ENCODE measurements at places on chromosomes 7 and 10.

GRCh38 chr10:100345570-100346330 is 1.3 kb upstream of the SCD start:
- DNase-seq: no peak

GRCh38 chr10:132964231-132964630 is 21.9 kb upstream of the CFAP46 start:
- no peak for DNase-seq

DNA sequence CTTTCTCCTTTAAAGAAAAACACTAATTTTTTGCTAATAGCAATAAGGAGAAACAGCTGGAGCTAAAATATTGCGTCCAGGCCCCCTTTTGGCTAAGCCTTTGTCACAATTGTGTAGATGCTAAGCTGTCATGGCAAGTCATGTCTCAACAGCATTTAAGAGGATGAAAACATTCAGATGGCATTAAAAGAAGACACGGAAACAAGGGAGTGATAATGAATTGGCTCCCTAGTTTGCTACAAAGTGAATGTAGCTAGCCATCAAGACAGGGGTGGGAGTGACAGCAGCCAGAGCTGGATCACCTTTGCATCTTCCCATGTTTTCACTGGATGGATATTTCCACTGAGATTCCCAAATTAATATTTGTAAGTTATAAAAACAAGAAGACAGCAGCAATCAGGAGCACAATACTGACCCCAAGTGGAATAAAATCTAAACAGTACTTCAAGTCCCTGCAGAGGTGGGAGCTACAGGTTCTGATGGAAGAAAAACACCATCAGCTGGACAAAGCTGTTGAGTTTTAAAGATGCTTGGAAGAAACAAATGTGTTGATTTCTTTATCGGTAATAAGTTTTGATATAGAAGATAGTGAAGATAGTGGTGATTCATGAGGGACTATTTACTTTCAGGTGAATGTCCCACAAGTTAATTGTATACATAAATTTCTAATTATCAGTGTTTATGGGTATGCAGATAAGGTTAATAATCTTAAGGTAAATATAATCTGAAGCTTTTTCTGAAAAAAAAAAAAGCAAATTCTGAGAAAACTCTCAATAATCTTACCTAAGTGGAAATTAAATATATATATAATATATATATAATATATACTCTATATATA is 129.4 kb downstream of the SLC16A9 start:
- no peak for DNase-seq

DNA sequence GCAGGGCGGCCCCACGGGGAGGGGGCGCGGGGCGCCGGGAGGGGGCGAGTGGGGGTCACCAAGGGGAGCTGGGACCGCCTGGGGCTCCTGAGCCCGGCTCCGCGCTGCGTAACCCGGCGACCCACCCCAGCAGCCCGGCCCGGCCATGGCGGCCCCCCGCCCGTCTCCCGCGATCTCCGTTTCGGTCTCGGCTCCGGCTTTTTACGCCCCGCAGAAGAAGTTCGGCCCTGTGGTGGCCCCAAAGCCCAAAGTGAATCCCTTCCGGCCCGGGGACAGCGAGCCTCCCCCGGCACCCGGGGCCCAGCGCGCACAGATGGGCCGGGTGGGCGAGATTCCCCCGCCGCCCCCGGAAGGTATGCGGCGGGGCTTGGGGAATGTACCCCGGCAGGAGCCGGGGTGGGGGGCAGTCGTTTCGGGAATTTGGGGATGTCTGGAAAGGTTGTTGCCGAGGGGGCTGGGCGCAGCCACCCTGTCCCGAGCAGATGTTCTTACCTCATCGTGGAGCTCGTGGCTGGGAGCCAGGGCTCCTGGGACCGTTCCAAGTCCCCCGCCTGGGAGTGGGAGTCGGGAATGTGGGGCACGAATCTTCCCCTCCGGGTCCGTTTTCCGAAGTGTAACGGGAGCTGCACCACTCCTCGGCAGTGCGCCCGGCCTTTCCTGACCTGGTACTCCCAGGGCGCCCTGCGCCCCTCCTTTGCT is 431 bp downstream of the ZYX start:
- peak; percentile 59 for DNase-seq

DNA sequence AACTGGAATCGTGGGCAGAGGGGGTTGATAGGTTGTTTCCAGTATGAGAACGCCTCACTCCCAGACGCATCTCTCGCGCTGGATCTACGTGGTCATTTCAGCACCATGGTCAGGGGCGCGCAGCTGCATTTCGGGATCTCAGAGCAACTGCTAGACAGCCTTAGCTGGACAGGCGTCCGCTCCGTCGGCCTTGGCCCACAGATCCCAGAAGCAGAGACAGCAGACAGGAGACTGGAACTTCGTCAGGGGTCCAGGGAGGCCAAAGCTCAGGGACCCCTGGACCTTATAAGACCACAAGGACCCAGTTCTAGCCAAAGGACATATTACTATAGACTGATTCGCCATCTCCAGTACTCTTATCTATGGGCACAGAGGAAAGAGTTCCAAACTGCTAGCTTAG is 5.3 kb downstream of the NEUROG3 start:
- DNase-seq: no peak

GRCh38 chr10:97532935-97533671 is 34.4 kb downstream of the UBTD1 start:
- no peak for DNase-seq

DNA sequence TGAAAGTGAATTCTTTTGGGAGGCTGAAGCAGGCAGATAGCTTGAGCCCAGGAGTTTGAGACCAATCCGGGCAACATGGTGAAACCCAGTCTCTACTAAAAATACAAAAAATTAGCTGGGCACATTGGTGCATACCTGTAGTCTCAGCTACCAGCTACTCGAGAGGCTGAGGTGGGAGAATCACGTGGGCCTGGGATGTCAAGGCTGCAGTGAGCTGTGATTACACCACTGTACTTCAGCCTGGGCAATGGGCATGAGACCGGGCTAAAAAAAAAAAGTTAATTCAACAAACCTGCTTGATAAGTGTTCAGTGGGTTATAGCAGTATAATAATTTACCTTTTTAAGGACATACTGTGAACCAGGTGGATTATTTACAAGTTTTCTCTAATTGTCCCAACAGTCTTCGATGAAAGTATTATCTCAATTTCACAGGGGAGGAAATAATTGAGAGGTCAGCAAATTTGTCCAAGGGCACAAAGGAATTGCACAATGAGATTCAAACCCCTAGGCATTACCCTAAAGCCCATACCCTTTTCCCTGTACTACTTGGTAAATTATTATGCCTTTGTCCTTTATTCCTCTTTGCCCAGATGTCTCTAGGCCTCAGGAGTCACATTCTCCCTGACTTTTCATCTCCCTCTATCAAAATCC is 13.1 kb upstream of the DLD start:
- no peak for DNase-seq

DNA sequence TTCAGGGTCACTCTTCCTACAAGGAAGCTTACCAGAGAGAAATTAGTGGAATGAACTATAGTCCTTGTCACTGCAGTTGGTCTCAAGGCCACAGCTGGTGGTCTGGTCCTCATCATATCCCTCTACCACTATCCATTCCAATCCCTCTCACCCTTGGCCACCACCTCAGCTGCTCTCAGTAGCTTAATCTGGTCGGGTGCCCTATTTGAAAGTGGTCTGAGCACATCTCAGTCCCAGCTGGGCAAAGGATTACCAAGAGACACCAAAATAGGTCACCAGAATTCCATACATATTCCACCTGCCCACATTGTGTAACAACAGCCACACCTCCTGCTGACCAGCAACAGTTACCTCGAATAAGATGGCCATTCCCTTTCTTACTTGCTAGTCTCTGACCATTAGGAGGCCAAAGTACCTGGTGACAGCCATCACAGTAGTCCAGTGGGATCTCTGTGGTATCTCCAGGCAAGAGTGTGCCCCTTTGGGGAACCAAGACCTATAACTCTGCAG is 3.3 kb upstream of the ZC3HAV1 start:
- no peak for DNase-seq

- no peak for DNase-seq
Observed at GRCh38 chr7:105673367-105674084, 92.2 kb upstream of the EFCAB10 start.

DNA sequence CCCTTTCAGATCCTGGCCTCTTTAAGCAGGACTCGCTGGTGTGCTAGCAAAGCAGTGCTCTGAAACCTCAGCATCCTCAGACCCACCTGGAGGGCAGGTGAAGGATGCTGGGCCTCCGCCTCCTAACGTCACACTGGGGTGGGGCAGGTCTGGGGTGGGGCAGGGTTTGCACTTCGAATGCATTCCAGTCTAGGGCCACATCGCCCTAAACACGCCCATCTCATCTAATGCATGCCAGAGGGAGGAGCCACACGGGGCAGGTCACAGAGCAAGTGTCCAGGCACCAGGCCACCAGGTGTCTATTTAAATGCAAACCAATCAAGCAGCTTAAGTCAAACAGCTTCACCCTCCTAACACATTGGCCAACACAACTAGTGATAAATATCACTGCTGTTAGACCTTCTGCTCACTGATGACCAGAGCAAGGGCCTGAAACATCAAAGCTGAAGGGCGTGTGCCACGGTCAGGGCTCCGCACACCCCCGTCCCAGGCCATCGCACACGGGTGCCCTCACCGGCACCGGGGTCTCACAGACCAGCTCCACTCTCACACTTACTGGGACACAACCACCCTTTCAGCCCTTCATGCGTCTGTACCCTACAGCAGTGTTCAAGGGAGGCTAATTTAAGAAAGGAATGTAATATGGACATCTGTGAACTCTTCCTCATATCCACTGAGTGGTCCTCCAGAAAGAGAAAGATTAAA is 47.1 kb downstream of the DIP2C start:
- no peak for DNase-seq

GRCh38 chr10:132245056-132245455 is 58.3 kb downstream of the DPYSL4 start:
- no peak for DNase-seq

- DNase-seq: no peak
Observed at GRCh38 chr10:43865265-43866135, 216.8 kb upstream of the ZNF32 start.

- no peak for DNase-seq
Observed at GRCh38 chr10:109862041-109862440, 61.3 kb downstream of the XPNPEP1 start.

- no peak for DNase-seq
Observed at GRCh38 chr7:23175938-23176337, 5.9 kb upstream of the NUP42 start.

DNA sequence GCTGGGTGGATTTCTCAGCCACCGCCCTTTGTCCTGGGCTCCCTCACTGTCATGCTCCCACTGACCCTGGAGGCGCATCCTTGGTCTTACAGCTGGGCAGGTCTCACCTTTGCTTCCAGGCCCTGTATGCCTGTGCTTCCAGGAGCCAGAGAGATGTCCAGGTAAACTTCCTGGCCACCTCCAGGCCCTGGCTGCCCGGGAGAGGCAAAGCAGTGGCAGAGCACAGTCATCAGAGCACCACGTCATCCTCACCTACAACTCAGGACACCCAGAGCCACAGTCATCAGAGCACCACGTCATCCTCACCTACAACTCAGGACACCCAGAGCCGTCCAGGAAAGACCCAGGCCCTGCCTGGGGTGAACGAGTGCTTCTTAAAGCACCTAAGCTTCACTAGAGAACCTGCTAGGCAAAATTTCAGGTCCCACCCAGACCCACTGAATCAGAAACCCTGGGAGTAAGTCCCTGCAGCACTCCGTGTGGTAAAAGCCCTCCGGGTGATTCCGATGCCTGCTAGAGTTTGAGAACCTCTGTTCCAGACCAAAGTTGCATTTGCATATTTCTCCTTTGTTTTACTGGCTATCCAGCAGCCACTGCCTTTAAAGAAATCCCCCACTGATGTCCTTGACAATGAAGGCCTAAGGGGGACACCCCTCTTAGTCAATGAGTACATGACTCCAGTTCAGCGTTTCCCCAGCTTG is 62.3 kb downstream of the DLG5 start:
- no peak for DNase-seq

GRCh38 chr7:94590526-94591162 is 65.3 kb downstream of the SGCE start:
- DNase-seq: no peak

- no peak for DNase-seq
Observed at GRCh38 chr10:131895116-131895515, 5.7 kb upstream of the PPP2R2D start.

- no peak for DNase-seq
Observed at GRCh38 chr10:61899069-61899531, 2.4 kb upstream of the ARID5B start.

- DNase-seq: no peak
Observed at GRCh38 chr7:46191776-46192175, 270.7 kb upstream of the IGFBP3 start.

DNA sequence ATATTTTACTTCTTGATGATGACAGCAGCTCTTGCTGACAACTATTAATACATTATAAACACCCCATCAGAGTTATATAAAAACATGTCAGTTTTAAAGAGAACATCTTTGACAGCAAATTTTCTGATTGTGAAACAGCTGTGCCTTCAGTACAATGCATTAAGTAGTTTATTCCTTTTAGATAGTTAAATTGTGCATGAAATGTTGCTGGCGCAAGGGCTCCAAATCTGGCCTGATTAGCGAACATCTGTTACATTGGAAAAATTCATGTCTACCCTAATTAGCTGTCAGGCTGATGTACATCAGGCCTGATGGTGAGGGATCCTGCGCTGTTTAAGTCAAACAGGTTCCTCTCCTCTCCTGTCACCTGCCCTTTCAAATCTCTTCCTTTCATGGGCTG is 171.9 kb upstream of the SP8 start:
- DNase-seq: no peak

- DNase-seq: no peak
Observed at GRCh38 chr10:119428789-119429188, 113.7 kb downstream of the RGS10 start.

DNA sequence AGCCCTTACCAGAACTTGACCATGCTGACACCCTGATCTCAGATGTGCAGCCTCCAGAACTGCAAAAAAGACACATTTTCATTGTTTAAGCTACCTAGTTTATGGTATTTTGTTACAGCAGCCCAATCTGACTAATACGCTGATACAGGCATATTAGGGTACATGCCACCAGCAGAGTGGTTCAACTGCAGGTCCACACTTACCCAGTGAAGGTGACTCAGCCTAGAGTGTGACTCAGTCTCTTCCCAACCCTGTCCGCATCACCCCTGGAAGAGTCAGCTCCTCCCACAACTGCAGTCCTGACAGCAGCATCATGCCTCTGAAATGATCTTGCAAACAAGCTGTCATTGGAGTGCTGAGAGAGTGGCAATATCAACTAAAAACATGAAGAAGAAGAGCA is 30.8 kb upstream of the GOT1 start:
- DNase-seq: no peak

GRCh38 chr7:1777122-1777521 is 107.0 kb downstream of the ELFN1 start:
- no peak for DNase-seq

DNA sequence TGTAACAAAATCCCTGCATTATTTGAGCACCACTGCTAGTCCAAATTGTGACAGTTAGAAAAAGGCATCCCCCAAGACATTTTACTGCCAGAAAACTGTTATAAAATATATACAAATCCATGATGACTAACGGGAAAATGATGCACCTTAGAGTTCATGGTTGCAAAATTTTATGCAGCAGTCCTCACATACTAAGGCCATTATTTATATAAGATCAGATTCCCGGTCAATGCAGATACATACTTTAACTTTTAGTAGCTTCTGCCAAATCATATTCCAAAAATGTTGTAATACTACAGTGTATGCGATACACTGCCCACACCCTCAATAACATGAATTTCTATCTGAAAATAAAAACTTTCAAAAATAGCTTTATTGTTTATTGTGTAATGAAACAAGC is 239.9 kb upstream of the ZNF32 start:
- DNase-seq: no peak
